ENCODE measurements at places on chromosomes 3 and 15.

DNA sequence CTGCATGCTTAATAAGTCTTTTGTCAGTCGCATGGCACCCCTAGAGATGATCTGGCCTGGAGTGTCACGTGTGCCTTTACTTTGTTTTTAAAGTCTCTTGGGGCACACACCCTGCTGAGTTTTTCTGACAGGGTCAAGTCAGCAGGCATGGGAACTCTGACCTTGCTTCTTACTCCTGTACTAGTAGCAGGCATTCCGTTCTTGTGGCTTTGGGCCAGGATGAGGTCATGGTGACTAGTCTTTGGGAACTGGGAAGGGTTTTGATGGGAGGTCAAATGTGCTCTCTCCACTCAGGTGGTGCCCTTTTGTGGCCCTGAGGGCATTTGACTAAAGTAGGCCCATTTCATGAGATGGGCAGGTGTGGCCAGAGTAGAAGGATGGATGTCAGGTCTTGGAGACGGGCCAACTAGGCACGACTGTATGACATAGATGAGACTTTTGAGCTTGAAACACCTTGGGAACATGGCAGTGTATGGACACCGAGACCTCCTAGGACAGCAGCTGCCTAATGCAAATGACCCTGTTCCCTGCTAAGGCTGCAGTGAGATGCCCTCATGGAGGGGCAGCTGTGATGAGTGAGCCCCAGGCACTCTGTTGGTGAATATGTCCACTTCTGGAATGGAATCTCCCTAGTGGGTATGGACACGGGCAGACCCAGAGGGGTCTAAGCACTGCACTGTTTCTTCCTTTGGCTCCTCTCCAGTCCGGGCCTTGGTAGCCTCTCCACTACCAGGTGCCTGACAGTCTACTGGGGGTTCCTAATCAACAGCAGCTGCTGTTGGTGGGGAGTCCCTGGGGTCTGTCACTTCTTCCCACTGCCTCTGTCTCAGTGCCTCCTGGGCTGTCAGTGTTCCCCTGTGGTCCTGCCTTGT lies 16.4 kb downstream of the SRPRB start:
- DNase-seq: no peak

- DNase-seq: no peak
These were observed 15.3 kb upstream of the MCCC1 start for GRCh38 chr3:183114384-183115178.

DNA sequence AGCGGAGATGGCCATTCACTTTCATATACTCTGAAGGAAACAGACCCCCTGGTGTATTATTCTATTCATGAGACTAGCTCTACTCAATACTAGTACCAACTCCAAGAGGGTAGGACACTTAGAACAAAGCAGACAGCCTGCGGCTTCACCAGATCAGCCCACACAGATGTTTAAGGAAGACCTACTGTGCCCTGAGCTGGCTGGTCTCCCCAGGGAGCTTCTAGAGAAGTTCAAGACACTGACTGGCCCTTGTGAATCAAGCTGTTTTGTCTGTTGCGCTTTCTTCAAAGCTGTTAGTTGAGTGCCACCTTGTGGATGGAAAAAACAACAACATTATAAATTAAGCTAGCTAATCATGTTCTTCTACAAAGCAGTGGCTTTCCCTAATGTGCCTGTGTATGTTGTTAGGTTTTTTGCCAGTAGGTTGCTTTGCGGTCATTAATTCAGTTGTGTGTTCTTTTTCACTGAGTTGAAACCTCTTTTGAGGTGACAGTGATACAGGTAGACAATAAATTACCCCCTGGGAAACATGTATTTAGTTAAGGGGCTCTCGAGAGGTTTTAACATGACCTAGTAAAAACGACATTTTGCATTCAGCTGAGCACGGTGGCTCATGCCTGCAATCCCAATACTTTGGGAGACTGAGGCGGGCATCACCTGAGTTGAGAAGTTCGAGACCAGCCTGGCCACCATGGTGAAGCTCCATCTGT lies 64.2 kb upstream of the MYZAP start:
- no peak for DNase-seq

DNA sequence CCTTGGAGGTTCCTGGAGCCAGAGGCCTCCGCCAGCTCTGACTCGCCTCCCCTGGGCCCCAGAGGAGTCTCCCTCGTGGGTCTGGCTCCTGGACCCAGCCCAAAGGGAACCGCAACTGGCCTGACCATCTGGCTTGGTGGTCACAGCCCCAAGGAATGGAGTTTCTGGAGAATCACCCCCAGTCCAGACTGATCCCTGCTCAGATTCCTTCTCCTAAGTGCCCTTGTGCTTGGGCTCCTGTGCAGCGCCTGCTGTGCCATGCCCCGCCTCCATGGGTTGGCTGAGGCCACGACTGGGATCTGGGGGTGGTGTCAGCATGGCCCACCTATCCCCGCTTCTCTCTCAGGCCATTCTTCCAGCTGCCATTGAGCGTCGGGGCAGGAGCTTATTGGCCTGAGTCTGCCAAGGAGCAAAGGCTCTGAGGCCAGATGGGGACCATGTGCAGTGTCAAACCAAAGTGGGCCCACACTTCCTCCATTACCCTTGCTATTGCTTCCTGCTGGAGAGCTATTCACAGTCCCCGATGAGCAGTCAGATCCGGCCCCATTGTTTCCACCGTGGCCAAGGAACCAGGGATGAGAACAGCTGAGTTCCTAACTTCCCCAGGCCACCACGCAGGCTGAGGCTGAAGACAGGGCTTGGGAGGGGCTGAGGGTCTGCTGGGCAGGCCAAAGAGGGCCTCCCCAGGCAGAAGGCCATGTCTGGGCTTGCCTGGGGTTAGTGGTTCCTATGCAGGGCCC lies 19.0 kb downstream of the CSPG4 start:
- no peak for DNase-seq

- no peak for DNase-seq
These were observed 123.8 kb downstream of the AGBL1 start for GRCh38 chr15:86203462-86203861.

DNA sequence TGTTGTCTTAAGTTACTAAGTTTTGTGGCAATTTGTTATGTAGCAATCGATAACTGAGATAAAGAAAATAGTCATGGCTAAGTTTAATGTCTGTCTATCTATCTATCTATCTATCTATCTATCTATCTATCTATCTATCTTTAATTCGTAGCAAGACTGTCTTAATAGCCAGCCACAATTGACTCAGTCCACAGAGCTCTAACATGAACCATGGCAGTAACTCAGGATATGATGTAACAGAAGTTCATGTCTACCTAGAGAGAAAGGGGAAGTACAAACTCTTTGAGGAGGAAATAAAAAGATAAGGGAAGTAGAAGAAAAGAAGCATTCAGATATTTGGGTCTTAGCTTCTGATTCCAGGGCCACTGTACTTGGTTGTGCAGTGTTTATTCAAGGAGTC lies 61.5 kb upstream of the FNDC3B start:
- DNase-seq: no peak

- DNase-seq: no peak
These were observed 117.9 kb downstream of the LIPC start for GRCh38 chr15:58549785-58550074.

- DNase-seq: no peak
These were observed 35.3 kb downstream of the GNB5 start for GRCh38 chr15:52155878-52156277.

DNA sequence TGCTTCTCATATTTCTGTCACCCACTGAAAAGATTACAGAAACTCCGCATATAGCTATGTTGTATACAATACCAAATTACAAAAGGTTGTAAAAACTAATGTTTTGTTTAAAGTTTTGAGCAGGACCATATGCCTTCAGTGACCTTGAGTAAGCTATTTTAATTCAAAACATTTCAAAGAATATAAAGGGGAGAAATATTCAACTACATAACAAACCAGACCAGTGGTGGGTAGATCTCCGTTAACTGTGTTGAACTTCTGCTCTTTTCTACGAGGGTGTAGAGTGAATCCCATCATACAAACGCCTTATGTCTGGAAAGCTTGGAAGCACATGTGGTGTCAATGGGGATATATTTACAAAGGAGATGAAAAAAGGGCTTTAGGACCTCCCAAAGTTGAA lies 68.4 kb upstream of the NR2F2 start:
- no peak for DNase-seq

GRCh38 chr15:33753012-33753411 lies 215.3 kb upstream of the CHRM5 start:
- no peak for DNase-seq

- no peak for DNase-seq
These were observed 39.1 kb downstream of the ABHD5 start for GRCh38 chr3:43729707-43730414.

GRCh38 chr3:45473841-45474240 lies 85.5 kb downstream of the LARS2 start:
- DNase-seq: no peak

DNA sequence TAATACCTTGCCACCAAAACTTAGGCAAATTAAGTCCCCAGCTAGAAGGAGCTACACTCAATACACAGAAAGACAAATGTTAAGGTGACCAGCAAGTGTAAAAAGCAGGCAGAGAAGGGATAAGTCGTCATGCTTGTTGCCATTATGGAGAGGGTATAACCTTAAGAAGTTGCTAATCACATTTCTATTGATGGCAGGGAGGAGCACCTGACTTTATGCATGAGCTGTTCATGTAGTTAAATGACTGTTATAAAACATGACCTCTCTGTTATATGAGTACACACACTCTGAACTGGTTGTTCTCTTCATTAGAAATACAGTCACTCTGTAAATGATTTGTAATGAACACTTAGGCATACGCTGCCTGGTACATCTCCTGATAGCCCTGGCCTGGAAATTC lies 6.6 kb upstream of the CCNL1 start:
- no peak for DNase-seq

DNA sequence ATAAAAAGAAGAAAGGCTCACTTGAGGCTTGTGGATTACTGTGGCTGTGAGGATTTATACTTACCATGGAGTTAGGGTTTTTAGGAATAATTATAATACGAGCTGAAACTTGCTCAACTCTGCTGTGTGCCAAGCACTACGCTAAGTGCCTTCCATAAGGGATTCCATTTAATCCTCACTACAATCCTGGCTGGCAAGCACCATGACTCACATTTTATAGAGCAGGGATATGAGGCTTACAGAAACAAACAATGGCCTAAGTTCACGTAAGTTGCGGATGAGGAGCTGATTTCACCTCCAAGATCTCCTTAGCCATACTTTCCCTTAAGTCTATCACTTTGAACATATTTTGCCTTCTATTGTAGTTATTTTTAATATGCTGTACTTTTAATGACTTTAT lies 43.9 kb upstream of the ARL8B start:
- no peak for DNase-seq

- DNase-seq: no peak
These were observed 3.6 kb downstream of the ADAMTSL3 start for GRCh38 chr15:83657549-83657948.

DNA sequence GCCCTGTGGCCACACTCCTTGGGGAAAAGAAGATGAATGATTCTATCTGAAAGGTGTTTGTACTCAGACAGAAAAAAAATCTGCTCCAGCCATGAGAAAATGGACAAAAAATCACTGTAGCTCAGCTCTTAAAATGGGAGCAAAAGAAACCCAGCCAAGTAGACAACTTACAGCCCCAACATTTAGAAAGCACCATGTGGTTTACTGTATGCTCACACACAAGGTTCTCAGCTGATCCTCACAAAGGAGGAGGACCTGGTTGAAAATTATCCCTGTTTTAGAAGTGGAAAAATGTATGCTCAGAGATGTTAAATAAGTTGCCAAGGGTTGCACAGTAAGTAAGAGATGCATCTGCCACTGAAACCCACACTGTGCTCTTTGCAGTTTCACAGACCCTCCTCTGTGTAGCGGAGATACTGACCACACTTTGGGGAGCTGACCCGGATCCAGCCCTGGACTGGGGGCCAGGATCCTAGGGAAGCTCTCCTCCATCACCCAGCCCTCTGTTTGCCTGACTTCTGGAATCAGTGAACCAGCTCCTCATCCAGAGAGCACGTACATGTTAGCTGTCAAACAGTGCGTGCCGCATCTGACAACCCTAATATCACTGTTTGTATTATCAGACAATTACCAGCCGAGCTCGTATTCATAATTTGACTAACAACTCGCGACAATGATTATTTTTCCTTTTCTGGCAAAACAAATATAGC lies 32.7 kb upstream of the TPRG1 start:
- no peak for DNase-seq

DNA sequence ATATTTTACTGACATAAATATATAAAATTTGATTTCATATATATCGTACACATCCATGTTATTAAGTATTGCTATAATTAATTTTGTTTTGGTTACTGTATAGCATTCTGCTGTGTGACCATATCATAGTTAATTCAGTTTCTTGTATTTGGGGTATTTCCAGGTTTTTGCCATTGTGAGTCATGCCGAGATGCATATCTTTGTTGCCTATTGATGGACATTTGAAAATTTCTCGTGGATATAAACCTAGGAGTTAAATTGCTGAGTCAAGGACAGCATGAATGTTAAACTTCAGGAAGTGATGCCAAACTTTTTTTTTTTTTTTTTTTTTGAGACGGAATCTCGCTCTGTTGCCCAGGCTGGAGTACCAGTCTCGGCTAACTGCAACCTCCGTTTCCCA lies 33.7 kb upstream of the GPR171 start:
- DNase-seq: no peak

GRCh38 chr3:15805756-15806266 lies 8.0 kb upstream of the ANKRD28 start:
- no peak for DNase-seq

GRCh38 chr15:57619746-57620145 lies 28.0 kb downstream of the MYZAP start:
- no peak for DNase-seq

DNA sequence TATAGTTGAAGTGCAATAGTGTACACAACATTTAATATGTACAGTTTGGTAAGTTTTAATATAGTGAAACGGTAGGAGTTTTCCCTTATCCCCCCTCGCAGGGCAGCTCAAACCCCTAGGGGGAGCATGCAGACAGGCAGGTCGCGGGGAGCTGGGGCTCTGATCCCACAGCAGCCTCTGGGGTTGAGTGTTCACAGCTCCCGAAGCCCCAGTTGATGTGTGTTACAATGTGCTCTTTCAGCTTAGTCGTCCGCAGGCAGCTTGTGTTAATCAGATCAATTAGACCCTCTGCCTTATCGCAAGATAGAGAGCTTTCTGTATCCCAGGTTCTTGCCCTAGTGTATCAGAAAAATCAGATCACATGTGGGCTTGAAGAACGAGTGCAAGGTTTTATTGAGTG lies 143.1 kb upstream of the CHRNA7 start:
- no peak for DNase-seq

GRCh38 chr15:57780471-57780870 lies 74.0 kb downstream of the POLR2M start:
- no peak for DNase-seq

DNA sequence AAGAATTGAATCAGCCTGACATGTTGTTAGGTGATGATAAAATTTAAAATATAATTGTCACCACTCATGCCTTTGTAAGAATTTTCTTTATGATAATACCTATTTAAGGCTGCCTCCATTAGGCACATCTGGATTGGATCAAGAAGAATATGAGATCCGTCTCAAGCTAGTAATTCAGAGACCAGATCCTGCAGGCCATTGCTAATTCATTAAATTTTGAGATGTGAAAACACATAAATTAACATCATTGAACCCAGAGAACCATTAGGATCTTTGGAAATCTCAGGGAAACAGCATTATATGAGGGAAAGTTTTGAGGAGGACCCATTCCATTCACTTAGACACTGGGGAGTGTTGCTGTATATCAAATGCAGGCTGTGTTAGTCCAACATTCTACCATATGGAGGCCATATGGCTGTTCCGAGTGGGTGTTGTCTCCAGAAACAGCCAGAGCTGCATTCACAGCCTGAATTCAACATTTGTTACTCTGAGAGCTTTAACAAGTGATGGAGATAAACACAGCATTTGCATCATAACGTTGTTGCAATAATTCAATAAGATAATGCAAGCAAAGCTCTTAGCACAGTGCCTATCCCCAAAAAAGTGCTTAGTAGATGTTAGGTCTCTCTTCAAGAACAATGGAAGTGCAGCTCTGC lies 67.4 kb downstream of the DTWD1 start:
- DNase-seq: no peak

Data from effector CD4-positive, alpha-beta T cell (primary cell).